Hematopoietic multipotent progenitor cell treated with erythropoietin and hydrocortisone succinate and interleukin-3 and kit ligand, for 6 days (in vitro differentiated cells): ENCODE measurements at places on chromosomes 1 and 21.

DNA sequence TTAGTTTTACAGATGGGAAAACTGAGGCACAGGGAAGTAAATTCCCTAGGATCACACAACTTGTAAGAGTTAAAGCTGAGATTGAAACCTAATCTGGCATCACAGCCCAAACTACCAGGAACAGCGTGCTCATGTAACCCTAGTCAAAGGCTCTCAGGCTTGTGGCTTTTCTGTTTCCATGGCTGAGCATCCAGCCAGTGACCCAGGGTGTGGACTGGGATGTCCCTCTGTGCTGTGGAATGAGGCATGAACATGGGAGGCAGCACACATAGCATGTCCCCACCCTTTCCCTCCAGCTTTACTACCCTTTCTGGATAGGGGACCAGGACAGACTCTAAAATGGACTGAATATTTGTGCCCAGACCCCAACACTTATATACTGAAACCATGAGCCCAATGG is 35.1 kb upstream of the RGS16 start:
- DNase-seq, result no peak

DNA sequence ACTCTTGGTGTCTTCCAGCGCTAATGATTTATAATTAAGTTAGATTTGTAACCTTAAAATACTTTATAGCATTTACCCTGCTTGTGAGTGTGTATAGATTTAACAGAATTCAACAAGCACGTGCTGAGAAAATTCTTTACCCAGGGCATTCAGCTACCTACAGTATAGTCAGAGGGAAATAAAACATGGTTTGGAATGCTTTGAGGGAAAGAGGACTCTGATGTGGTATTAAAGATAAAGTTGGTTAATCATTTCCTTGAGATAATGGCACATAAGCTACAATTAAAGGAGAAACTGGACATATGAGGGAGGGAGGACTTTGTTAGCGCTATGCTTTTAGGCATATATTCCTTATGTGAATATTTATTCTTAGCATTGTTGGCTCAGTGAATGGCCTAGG is 26.4 kb upstream of the IL12RB2 start:
- no peak for DNase-seq

DNA sequence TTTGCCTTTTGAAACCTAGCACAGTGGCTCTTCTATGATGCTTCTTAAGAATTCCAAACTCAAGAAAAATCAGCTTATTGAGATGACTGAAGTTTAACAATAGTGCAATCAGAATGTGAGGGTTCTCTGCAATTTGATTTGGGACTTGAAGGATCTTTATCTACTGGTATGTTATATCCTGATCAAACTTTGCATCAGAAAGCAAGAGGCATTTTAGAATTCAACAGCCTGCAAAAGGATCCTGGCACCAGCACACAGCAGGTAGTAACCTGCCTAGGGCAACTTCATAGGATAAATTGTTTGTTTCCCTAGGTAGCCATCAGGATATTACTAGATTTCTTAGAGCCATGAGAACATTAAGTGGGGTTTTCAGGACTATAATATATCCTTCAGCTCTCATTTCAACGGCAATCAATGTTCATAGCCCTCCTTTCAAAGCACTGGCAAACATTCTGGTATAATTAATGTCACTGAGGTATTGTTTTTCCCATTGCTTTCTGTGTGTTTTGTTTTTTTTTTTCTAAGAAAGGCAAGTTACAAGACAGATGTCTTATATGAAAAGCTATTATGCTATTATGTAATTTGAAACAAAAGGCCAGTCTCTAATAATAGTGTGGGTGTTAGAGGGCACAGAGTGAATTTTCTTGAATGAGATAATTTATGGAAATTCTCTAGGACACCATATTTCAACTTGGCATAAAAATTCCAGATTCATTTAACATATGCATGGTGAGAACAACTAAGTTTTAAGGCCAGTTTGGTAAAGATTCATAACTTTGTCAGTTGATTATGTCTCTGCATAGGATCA is 34.5 kb downstream of the NTNG1 start:
- no peak for DNase-seq

DNA sequence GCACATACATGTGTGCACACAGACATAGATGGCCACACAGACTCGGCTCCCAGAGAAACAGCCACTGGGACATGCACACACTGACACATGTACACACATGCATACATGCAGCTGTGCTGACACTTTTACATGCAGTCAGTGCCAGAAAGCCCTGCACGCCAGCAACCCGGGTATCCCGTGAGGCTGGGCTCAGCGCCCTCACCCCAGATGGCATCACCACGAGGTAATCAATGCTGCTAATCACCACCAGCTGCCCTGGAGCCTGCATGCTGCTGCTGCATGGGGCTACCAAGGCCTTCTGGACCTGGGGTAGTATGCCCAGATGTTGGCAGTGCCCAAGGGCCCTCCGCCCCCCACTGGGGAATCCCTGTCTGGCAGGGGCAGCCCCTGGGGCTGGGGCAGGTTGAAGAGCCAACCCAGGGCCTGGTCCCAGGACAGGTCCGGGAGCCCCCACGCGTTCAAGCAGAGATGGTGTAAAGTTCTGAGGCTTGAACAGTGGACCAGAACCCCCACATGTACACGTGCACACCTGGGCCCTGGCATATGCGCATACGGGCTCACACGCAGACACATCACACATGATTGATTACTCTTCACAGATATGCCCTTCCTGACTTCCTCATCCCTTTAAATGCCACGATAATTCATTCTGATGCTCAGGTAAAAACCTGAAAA is 2.7 kb upstream of the COL16A1 start:
- no peak for DNase-seq
